ENCODE measurements at places on chromosomes 3 and 15.

DNA sequence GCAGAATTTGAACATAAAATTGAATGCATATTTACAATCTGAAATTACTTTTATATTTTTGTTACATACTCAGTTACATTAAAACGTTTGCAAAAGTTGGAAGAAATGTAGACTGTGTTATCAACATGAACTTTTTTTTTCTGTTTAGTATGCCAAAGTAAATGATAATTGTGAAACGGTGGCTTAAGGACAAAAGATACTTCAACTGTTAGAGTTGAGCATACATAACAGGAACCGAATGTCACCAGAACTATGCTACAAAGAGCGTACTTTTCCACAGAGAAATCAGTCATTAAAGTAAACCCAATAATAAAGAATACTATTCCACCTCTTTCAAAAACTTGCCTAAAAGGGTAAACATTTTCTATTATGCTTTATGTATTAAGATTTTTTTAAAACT lies 14.3 kb upstream of the DHX36 start:
- no peak for DNase-seq

DNA sequence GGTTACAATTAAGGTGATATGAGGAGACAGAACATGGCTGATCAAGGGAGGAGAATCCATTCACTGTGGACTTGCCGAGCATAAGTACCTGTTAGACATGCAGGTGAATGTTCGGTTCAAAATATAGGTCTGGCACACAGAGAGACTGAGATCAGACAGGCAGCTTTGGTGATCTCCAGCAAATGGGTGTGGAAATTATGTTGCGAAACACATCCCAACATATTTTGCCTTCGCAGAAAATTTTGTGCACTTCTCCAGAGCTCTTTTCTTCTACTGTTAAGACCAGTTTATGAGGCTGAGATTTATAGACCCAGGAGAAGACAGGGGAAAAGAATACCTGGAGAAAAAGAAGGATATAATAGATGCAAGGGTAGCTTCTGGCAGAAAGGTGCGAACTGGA lies 183.2 kb downstream of the NEK10 start:
- no peak for DNase-seq

DNA sequence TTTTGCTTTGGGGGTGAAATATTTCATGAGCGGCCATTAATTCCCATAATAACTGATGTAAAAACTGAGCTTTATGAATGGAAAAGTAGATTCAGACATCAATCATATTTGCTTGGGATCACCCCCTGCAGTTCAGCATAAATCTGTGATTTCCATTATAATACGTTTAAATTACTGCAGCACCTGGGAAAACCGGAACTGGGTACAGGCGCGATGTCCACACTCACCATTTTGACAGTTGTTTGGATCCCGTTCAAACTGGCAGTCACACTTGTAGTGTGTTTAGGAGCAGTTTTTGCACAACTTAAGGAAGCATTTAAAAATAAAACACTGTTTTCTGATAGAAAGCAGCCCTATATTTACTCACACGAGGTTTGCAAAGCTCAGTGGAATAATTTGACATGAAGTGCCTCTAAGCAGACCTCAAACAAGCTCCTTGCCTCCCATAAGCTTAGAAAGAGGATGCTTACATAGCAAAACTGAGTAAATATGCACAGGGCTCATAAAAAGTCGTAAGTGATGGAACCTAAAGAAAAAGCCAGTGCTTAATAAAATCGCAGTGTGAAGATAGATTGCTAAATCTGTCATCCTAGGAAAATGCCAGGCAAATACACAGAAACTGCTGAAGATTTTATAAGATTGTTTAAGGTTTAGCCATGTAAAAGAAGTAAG lies 377.6 kb downstream of the PTPRG start:
- DNase-seq = no peak

DNA sequence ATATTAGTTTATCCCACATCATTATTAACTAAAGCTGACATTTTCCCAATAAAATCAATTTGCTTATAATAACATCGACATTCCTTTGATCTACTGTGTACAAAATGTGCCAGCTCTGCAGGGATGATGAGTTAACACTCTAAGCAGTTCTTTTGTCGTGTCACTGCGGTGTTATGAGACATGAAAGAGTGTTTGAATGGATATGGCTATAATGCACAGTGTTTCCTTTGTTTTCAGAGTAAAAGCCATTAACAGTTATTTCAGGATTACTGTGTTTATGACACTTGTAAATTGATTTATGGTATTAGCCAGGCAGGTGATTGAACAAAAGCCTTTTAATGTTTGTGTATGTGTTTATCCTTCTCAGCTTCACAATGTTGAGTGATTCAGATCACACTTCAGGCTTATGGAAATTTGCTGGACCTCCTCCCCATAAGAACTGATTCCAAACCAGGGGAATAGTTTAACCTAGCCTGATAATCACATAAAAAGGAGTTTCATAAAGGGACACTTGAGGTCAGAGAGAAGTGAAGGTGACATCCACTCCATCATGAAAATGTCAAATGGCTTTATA lies 115.7 kb downstream of the CHL1 start:
- DNase-seq = no peak

- no peak for DNase-seq
Observed at GRCh38 chr3:42753757-42754156, 19.3 kb downstream of the CCDC13 start.

- DNase-seq = no peak
Observed at GRCh38 chr3:160828880-160829279, 72.8 kb downstream of the PPM1L start.

DNA sequence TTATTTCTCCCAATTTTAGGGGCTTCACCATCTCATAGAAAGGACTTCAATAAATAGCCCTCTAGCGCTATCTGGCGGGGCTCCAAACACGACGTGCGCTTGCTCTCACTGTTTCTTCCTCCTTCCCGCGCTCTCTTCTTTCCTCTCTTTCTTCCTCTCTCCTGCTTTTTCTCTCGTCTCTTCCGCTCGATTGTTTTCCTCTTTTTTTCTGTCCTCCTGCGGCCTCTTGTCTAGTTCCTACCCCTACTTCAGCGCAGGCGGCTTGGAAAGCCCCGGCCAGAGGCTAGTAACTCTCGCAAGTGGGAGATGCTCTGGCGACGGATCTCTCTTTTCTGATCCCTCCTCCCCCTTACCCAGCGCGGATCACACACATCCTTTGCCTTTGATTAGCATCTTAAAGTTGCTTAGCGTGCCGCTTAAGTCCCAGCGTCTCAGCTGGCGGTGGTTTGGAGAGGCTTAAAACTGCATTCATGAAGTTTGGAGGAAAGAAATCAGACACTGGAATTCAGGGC lies 6.2 kb upstream of the MEIS2 start:
- DNase-seq = no peak

All from hypothalamus (tissue), 51 donors.